ENCODE measurements at places on chromosomes 7 and 10.

- DNase-seq = no peak
Observed at GRCh38 chr10:33279276-33279675, 55.2 kb downstream of the NRP1 start.

GRCh38 chr10:110634527-110635209 lies 9.5 kb upstream of the RBM20 start:
- peak; percentile 15 for DNase-seq

- no peak for DNase-seq
Observed at GRCh38 chr10:88048312-88048711, 184.9 kb downstream of the PTEN start.

DNA sequence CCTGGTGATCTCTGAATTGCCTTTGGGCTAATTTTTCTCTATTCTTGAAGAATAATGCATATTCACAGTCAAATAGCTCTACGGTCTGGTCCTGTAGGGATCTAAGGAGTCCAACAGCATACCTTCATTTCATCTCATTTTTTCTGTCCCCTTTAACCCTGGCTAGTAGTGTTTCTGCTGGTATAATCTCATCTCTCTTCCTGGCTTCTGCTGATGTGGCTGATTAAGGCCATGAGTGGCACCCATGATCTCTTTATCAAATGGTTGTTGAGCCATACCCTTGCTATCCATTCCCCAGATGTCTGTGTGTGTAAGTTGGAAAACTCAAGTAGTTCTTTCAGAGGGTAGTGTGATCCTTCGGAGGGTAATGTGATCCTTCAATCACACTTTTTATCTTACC lies 119.5 kb downstream of the MARCHF5 start:
- no peak for DNase-seq

DNA sequence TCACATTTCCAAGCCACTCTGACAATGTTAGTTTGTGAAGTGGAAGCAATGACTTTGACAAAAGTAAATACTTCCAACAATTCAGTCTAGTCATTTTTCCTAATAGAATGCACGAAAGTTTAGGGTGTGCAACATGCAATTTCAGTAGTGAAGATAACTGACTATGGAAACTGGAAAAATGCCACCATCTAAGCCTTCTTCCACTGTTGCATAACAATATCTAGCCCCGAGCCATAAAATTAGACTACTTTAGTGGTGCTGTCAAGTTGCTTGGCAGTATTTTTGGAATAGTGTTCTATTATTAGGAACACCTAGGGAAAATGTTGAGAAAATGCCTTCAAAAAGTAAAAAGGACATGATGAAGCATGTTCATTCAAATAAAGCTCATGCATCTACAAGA lies 17.9 kb downstream of the SEMA3A start:
- DNase-seq = no peak

DNA sequence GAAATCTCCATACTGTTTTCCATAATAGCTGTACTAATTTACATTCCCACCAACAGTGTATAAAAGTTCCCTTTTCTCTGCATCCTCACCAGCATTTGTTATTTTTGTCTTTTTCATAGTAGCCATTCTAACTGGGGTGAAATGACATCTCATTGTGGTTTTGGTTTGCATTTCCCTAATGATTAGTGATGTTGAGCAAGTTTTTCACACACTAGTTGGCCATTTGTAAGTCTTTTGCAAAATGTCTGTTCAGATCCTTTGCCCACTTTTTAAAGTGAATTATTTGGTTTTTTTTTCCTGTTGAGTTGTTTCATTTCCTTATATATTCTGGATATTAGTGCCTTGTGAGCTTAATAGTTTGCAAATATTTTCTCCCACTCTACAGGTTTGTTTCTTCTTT lies 101.0 kb upstream of the NFE2L3 start:
- no peak for DNase-seq

- DNase-seq = no peak
Observed at GRCh38 chr7:391411-391951, 101.5 kb downstream of the FOXL3 start.

- no peak for DNase-seq
Observed at GRCh38 chr7:120207037-120207436, 65.9 kb upstream of the KCND2 start.

GRCh38 chr10:46018453-46019176 lies 11.8 kb downstream of the NCOA4 start:
- no peak for DNase-seq
